ENCODE measurements at places on chromosomes 6 and 20.

DNA sequence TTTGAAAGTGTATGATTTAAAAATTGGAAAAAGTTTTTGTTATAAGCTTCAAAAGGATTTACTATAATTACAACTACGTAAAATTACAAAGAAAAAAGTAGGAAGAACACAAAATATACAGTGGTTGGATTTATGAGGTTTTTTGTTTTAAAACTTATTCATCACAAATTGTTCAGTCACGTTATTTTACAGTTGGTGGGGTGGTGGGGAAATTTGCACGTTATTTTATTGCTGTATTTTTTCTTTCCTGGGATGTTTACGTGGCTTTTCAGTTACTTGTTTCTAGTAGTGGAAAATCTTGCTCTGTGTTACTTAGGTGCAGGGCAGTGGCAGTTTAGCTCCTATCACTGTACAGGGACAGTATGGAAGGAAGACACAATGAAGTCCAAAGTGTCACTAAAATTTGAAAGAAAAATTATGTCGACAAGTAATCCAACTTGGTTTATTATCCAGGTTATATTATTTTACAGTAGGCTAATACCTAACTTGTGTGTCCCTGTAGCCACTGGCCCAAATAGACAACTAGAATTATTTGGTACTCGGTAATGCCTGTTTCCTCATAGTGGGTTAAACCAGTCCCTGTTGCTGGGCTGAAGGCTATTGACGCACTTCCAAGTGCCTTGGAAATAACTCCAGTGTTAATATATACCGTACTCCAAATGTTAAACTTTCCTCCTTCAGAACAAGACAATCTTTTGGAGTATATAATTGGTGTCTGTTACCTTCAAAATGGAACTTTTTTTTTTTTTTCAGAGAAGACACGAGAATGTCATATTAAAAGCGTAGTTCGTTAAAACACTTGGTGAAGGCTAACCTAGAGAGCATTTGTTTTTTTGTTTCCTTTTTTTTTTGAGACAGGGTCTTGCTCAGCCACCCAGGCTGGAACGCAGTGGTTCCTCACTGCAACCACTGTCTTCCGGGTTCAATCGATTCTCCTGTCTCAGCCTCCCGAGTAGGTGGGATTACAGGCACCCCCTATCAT is 4.6 kb downstream of the JARID2 start:
- DNase-seq, result no peak

DNA sequence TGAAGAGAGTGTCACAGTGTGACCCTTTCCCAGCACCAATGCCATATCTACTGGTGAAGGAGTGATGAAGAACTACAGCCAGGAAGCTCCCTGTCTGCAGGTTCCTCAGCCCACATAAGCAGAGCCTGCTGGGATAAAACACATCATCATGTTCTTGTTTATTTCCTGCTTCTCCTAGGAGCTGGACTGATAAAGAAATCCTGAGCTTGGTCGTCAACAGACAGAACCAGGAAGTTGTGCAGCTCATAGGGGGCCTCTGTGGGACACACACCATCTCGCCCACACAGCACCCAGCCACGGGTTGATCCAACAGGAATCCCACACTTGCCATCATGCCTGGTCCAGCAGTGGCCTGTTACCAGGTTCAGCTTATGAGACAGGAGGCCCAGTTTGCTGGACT is 2.8 kb upstream of the CSTL1 start:
- no peak for DNase-seq

GRCh38 chr6:43488667-43489276 is 11.4 kb downstream of the TJAP1 start:
- no peak for DNase-seq

- DNase-seq, result no peak
Observed at GRCh38 chr6:157020398-157020797, 243.2 kb downstream of the ARID1B start.

GRCh38 chr6:12010635-12011275 is 1.4 kb upstream of the HIVEP1 start:
- peak; percentile 19 for DNase-seq

GRCh38 chr6:139695361-139695760 is 320.9 kb upstream of the CITED2 start:
- DNase-seq, result no peak

- DNase-seq, result no peak
Observed at GRCh38 chr6:36139991-36140710, 9.8 kb downstream of the MAPK13 start.

DNA sequence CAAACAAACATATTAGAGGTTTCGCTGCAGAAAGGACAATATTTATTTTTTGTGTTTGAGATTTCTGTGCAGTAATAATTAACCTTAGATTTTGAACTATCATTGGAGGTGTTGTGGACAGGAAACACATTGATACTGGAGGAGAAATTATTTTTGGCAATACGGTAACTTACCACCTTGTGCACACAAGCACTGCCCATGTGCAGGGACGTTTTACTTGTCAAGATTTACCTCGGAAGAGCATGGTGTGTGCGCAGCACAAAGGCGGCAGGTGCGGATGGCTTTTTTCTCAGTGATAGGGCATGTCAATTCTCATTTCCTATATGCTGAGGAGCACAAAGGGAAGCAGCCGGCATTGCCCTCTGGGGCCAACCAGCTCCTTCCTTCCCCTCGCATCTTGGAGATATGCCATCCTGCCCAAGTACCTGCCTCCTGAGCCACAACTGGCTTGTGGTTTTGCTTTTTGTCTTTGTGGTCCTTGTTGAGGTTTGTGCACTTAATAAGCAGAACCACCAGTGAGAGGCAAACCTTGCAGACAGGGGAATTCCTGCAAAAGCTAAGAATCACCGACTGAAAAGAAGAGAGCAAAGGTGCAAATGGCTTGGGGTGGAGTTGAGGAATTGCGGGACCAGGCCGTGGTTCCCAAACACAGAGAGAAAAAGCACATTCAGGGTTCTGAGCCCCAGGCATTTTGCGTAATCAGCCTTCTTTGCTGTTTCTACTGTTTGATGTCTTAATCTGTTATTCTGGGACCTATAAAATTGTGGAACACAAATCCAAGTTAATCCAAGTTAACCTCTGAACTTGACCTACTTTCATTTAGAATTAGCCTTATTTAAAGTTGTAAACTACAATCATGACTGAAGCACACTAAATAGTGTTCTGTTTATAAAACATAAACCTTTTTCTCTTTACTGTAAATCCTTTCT is 21.9 kb downstream of the SAMD5 start:
- no peak for DNase-seq

DNA sequence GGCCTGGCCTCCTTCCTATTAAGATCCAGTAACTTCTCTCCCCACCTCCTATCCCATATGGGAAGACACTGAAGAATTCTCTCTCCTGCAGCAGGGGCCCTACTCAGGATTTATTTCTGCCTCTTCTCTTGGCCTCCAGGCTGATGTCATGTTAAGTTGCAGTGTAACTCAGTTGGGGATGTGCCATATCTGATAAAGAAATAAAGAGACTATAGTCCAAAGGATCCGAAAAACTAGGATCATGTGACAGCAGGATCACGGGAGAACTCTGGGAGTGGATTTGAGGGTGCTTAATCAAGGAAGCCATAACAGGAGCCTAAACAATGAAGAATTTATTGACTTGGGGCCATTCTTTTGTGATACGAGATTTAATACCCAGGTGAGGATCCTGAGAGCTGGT is 38.5 kb upstream of the TGM6 start:
- no peak for DNase-seq

GRCh38 chr6:137919837-137920730 is 53.0 kb downstream of the TNFAIP3 start:
- DNase-seq, result no peak

Data from stimulated activated CD4-positive, alpha-beta T cell treated with anti-CD3 and anti-CD28 coated beads, Interleukin-1b, Interleukin-23, amount 100 ng/mL, for 1 hour (primary cell).